NCI-H1417 treated with DMSO at 0.1 percent for 48 hours (cell line): ENCODE measurements at places on chromosomes 16 and 17.

DNA sequence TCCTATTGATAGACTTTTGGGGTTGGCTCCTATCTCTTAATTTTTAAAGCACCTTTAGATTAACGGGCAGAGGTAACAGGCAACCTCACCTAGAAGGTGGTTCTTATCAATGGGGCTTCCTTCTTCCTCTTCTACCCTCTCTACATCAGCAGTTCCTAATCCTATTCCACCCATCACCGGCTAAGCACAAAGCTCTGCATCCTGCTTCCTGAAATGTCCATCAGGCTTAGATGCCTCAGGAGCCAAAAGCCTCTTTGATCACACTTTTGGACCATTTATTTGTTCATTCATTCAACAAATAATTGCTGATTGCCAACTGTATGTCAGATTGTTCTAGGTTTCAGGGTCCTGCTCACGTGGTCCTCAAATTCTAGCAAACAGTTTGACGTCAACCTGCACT, 586.0 kb downstream of the TOX3 start:
- DNase-seq: no peak

DNA sequence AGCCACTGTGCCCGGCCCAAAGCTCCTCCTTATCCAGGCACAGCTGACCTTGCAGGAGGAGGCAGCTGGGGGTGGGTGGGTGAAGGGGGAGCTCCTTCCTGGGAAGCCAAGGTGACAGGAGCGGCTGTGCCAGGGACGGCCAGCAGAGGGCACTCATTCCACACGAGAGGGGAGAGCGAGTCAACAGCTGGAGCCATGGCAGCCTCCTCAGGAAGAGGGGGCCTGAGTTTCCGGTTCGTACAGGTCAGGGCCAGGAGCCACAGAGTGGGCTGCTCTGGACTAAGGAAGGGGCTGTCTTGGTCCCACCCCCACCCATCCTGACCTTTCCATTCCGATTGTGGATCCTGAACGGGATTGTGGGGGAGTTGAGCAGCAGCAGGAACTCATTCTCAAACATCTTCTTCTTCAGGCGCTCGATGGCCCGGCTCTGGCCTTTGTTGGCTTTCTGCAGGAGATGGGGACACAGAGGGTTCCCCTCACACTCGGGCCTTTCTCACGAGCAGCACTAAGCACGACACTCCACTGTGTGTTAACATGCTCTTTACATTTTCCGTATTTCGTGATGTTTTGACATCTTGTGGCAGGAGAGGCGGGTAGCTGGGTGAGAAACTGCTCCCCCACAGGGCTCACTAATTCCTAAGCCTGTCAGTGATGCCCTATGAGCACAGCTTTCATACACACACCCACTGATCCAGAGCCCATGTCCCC, 61.6 kb downstream of the TIMM22 start:
- no peak for DNase-seq

GRCh38 chr17:82702231-82702927, 3.9 kb upstream of the RAB40B start:
- DNase-seq: no peak

- DNase-seq: no peak
Observed at GRCh38 chr17:7437950-7438614, 1.2 kb upstream of the FGF11 start.

- no peak for DNase-seq
Observed at GRCh38 chr17:8503807-8504206, 68.1 kb downstream of the NDEL1 start.

DNA sequence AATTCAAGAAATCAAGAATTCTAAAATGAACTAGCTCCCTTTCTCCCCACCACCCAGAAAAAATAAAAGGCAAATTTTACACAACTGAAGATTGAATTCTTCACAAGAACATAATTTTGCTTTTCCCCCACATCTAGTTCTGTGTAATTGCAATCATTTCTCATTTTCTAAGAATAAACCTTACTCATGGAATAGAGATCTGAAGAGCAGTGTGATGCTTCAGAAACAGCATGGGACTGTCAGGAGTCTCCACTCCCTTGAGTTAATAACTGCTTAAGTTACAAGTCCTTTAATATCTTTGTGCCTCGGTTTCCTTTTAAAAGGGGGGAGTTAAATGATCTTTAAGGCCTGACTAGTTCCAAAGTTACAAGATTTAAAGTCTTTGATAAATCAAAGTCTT, 53.7 kb downstream of the CACNG1 start:
- no peak for DNase-seq

GRCh38 chr16:85759631-85760419, 8.9 kb upstream of the C16orf74 start:
- no peak for DNase-seq

- DNase-seq: no peak
Observed at GRCh38 chr17:59373882-59374495, 42.5 kb downstream of the YPEL2 start.

DNA sequence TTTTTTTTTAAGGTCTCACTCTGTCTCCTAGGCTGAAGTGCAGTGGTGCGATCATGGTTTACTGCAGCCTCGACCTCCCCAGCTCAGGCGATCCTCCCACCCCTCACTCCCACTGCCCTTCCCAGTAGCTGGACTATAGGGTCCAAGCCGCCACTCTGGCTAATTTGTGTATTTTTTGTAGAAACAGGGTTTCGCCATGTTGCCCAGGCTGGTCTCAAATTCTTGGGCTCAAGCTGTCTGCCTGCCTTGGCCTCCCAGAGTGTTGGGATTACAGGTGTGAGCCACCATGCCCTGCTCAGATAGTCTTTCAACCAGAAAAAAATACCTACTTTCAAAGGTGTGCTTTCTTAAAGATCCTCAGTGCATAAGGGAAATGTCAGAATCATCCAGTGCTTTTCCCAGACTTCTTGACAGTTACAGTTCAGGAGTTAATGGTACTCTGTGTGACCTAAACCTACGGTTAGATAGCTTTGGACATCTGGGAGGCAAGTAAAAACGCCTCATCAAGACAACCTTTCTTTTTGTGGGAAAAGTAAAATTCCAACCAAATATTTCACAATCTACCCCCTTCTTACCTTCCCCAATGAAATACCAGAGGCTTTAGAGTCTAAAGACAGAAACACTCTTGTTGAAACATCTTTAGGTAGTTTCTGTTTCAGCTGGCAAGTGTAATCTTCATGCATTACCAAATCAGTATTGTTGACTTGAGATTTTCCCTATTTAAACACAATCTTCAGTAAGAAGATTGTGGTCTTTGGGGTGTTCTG, 6.8 kb downstream of the RSPRY1 start:
- no peak for DNase-seq

GRCh38 chr16:38941-39892, 14.2 kb downstream of the POLR3K start:
- no peak for DNase-seq

DNA sequence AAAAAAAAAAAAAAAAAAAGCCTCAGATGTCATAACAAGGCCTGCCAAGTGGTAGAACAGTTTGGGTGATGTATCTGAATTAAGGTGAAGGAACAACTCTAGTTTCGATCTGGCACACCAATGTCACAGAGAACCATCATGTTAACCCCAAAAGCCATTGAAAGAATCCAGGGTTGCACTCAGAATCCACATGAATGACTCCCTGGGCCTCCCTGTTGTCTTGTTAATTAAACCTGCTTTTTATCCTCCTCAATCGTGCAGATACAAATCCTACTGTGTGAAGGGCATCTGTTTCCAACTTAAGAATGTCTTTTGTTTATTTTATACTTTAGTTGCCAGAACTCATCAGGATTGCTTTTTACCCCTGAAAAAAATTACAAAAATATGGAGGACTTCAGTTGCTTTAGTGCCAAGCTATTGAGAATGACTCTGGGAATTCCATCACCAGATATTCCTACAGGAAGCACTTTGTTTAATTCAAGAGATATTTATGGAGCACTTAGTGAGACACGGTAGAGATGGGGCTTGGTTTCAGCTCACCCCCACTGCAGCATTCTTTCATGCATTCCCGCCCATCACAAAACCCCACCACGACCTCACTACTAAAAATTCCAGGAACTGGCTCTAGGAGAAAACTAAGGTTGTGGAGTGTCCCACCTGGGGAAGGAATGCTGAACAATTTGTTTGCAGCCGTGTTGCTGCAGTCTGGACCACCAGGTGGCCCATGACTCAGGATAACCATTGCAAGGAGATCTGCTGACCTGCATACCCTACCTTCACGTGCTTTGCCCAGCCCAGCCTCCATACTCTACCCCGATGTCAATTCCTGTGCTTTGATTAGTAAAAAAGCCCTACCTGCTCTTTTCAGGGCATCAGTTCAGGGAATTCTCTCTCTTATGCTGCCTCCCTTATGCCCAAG, 63.8 kb upstream of the GPRC5B start:
- DNase-seq: no peak

DNA sequence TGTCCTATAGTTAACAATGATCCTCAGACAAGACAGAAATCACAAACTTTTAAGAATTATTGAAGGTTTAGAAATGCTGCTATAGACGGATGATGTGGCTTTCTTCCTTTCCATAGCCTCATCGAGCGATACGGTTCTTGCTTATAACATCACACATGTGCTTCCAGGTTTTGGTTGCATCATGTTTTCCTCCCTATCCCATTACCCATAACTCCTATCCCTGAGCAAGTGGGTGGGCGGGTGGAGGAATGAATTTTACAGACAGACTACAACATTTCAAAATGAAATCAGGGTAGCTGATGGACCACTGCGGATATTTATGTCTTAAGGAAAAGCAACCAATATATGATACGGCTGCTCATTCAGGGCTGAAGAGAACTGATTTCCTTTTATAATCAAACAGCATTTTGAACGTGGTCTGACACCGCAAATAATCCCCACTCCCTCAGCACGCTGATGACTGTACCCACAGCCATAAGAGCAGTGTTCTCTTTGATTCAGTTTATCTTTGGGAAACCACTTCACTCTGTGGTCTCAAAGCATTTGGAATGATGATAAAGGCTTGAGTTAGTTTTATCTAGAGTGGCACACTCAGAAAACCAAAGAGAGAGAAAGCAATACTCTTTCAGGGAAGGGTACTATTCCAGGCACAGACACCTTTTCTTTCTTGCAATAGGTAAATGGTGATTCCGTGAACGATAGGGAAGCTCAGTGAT, 4.6 kb upstream of the AKTIP start:
- no peak for DNase-seq

- no peak for DNase-seq
Observed at GRCh38 chr17:65039336-65039988, 17.1 kb downstream of the GNA13 start.

DNA sequence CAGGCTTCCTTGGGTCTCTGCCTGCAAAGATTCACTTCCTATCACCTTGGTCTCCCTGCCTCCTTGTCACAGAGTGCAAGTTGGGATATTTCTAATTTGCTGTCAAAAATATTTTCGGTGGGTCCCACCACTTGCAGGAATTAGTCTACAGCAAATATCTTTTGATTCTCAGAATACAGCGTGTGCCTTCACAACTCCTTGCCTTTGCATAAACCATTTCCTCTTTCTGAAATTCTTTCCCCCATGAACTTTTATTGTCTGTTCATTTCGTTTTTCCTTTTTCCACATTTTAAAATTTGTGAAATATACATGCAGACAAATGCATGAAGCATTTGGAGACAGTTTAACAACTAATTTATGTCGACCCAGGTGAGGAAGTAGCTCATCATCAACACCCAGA, 60.0 kb downstream of the HS3ST3B1 start:
- DNase-seq: no peak

DNA sequence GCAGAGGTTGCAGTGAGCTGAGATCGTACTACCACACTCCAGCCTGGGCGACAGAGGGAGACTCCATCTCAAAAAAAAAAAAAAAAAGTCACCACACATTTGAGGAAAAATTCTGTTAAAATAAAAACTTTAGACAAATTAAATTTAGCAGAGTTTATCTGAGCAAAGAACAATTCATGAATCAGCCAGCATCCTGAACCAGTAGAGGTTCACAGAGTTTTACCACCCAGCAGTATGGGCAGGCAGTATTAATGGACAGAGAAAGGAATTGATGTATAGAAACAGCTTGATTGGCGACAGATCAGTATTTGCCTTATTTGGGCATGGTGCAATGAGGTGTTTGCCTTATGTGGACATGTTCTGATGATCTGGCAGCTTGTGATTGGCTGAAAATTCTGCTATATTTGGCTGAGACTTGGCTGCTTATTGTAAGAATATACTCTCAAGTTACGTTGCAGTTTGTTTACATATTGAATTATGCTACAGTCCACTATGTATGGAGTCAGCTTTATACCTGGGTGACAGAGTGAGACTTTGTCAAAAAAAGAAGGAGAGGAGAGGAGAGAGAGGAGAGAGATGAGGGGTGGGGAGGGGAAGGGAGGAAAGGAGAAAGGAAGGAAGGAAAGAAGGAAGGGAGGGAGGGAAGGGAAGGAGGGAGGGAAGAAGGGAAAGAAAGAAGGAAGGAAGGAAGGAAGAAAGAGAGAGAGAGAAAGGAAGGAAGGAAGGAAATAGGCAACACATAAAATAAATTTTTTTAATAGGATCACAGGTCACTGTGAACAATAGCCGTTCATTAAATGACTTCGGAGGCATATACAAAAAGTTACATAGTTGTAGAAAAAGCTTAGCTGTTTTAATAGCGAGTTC, 14.6 kb downstream of the ABCC3 start:
- no peak for DNase-seq

DNA sequence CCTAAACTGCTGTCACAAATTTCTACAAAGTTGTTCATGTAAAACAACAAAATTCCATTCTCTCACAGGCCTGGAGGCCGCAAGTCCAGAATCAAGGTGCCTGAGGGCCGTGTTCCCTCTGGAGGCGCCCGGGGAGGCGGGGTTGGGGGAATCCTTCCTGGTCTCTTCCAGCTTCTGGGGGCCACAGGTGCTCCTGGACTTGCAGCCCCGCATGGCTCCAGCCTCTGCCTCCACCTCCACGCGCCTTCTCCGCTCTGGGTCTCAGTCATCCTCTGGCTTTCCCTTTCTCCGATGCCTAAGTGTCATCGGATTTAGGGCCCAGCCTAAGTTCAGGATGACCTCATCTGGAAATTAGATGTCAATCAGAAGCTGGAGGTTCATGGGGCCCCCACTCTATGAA, 28.6 kb upstream of the BAHCC1 start:
- no peak for DNase-seq

DNA sequence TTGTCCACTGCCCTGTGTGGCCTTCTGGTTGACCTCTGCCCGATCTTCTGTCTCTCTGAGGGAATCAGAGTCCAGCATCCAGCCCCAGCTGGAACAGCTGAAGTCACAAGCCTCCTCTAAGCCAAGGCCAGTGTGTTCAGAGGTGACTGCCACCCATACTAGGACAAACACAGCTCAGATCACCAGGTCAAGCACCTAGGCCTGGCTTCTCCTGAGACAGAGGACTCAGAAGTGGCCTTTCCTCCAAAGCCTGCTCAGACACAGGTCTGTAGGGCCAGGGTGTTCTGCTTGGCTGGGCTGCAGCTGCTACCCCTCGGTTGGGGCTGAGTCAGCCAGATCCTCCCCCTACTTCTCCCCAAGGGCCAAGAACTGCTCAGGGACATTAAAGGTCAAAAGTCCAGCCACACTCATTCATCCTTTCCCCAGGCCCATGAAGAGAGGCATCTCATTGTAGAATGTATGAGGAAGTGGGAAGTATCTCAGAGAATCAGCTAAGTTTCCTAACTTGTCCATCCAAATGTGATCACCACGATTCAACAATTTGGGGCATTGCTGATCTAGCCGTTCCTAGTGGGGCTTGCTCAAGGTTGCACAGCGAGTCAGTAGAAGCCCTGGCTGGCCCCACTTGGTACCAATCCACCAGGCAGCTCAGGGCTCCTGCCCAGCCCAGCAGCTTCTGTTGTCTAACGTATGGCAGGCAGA, 7.6 kb downstream of the SLC46A1 start:
- no peak for DNase-seq
